ENCODE measurements at places on chromosomes 3 and 15. TPM values are rescaled to one million over a fixed set of nuclear protein-coding genes. Genes with fewer than 3 reads are reported as not detected.

GRCh38 chr3:182342252-182342651, 451.1 kb upstream of the ATP11B start:
- DNase-seq: no peak

The RETNLB gene
- total RNA-seq: not detected

DNA sequence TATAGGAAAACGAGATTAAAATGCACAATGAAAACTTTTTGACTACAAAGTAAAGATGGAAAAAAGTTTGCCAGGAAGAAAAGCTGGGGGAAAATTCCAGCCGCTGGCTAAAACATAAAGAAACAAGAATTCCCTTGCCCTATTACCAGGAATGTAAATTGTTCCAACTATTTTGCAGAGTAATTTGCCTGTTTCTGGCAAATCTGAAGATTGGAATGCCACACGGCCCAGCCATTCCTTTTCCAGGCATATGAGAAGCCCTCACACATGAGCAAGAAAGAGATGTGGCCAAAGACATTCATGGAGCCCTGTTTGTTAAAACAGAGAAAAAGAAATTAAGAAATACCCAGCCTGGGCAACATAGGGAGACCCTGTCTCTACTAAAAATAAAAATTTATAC, 8.4 kb upstream of the GATA2 start:
- DNase-seq: no peak

The ZCWPW2 gene
- total RNA-seq: not detected

The CCDC174 gene
- total RNA-seq: 7.6 TPM

The LSAMP gene
- not detected for total RNA-seq

DNA sequence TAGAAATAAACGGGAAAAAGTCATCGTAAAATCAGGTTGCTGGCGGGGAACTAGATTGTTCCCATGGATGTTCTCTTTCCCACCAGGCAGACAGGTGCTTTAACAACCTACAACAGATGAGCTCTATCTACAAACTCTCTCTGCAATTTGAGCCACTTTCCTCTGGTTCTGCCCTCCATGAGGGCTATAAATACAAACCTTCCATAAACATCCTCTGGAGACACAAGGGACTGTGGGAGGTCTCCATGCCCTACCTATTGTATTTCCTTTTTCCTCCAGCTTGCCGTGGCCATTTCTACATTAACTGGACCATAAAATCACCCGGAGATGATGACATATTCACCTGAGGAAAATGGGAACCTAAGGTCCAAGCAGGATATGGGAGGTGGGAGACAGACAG, 151.1 kb downstream of the GABRB3 start:
- DNase-seq: no peak

The CTDSPL gene
- total RNA-seq: 23.5 TPM

DNA sequence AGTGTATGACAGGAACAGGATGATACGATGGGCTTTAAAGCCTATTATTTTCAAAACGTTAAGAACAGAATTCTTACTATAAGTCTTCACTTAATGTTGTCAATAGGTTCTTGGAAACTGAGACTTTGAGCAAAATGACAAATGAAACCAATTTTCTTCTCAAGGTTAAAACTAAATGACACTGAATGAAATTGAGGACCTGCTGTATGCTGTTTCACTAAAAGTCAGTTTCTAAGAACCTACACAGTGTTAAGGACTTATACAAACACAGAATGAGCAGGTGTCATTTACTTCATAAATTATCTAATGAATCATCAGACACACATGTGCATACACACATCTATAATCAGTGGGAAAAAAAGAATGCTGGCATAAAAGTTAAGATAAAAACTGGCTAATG, 106.9 kb downstream of the RFTN1 start:
- no peak for DNase-seq

- peak; percentile 95 for DNase-seq
Observed at GRCh38 chr15:60390871-60391501, 6.8 kb downstream of the ANXA2 start.

GRCh38 chr15:98998279-98998678, 9.3 kb downstream of the PGPEP1L start:
- no peak for DNase-seq

- DNase-seq: peak; percentile 72
Observed at GRCh38 chr3:18079739-18080138, 337.3 kb upstream of the TBC1D5 start.

The SLC28A2 gene
- total RNA-seq: 0.08 TPM

The AMOTL2 gene
- 197 TPM for total RNA-seq

- no peak for DNase-seq
Observed at GRCh38 chr3:144864646-144865045, 893.0 kb downstream of the DIPK2A start.

- DNase-seq: no peak
Observed at GRCh38 chr3:108410531-108410984, 99.8 kb downstream of the MYH15 start.

The HMCES gene
- 37.4 TPM for total RNA-seq

The FBXO40 gene
- 0.05 TPM for total RNA-seq

The SYNPR gene
- not detected for total RNA-seq

The VEPH1 gene
- total RNA-seq: 91.1 TPM

The AZI2 gene
- 43.4 TPM for total RNA-seq

DNA sequence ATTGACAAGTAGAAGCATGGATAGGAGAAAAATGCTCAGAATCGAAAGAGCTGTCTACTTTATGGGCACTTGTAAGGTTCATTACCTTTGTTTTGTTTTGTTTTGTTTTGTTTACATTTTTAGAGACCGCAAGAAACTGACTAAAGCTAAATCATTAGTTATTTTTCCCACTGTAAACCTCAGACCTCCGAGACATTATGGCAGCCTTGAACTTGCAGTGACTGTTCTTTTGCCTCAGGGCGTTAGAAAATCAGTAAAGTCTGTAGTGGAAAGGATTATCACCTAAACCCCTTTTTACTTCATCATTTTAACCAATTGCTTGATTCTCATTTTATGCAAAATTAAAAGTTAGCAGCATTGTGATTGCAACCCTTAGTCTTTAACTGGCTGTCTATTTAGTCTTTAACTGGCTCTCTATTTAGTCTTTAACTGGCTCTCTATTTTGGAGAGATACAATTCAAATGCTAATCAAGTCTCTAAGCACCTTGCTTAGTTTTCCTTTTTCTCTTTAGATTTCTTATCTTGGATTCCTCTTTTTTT, 383.3 kb upstream of the ROBO2 start:
- no peak for DNase-seq

GRCh38 chr3:123559040-123559861, 25.6 kb downstream of the HACD2 start:
- peak; percentile 41 for DNase-seq

GRCh38 chr15:35545824-35546510, at the start of gene DPH6:
Gene DPH6 (minus strand): TSS chr15:35546165. CDS start chr15:35546141, 24 bp downstream.
- DNase-seq: peak; percentile 89

The C3orf85 gene
- total RNA-seq: not detected

DNA sequence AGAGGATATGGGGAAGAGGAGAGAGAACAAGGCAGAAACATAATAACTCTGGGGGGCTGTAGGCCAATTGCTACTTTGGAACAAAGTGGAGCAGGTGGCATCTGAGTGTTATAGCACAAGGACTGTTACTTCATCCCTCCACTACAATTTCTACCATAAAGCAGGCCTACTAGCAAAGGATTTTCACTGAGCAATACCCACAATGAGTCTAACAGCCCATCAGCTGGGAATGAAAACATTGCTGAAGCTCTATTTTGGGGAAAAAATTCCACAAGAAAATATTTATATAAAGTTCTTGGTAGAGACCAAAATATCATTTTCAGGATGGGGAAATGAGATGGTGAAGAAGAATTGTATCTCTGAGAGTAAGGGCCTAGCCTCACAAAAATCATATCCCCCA, 3.6 kb upstream of the SHC4 start:
- DNase-seq: no peak

- no peak for DNase-seq
Observed at GRCh38 chr3:54366839-54367238, 244.5 kb downstream of the CACNA2D3 start.
